T-cell (primary cell): ENCODE measurements at places on chromosomes 2 and 18.
A peak's percentile ranks its signal among the peaks of the same experiment; 100 is the strongest.

GRCh38 chr18:39840406-39840805, 2114.6 kb upstream of the PIK3C3 start:
- DNase-seq, result no peak

DNA sequence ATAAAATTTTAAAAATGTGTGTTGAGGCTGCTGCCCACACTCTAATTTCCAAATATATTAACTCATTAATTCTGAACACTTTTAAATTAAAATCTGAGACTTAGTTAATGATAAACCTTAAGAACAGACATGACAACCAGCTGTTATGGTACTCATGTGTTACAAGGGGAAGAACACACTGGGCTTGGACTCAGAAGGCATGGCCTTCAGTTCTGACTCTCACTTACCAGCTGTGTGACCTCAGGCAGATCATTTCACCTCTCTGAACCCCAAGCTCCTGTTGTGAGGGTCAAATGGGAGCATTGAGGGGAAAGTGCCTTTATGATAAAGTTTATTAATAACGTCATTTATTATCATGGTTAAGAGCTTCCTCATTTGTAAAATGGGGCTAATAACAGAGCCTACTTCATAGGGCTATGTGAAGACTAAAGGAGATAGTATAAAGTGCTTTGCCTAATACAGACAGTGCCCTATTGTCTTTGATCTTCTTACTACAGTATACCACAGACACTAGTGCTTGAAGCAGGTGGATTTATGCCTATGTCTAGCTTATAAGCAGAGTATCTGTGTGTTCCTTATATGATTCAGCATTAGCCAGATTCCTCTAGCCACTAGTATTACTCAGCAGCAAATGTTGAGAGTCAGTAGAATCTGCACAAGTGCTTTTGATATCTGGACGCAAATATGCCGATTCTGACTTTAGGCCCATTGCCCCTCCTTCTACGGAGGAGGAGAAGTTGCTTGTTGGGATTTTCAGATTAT, 99.6 kb downstream of the SGPP2 start:
- DNase-seq, result no peak

DNA sequence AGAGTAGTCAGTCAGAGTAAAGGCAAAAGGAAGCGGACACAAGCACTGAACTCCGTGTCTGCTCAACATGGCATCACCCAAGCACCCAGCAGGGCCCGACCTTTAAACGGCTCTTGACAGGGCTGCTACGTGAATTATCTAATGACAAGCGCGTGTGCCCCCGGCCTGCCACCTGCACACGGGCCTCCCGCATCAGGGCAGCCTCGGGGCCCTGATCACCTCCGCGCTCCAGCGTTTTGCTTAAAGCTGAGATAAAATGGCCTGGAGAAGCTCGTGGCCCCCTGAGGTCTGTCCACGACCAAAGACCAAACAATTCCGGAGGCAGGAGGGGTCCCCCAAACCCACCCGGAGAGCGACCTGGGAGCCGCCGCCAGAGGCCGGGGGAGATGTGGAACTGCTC, 376 bp downstream of the NDUFA10 start:
- peak; percentile 20 for DNase-seq

DNA sequence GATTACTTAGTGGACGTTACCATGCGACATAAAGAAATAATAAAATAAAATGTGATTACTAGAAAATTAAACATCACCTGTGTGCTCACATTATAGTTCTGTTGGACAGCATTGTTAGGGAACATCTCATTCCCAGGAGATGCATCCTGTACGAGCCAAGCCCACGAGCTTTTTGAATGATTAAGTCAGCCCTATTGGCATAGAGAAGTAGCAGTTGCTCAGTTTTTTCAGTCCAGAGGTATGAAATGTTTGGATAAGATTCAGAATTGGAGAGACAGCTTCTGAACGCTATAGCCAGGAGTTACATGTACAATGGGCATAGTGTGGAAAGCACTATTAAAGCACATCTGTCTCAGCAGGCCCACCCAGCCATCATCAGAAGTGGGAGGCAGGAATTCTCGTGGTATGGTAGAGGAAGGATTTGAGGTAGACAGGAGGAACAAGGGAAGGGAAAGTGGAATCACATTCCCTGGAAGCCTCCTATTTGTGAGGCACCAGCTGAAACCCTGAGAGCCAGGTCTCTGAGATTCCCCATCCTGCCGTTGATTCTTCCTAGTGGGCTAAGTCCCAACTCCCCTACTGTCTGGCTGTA, 8.6 kb downstream of the SPATS2L start:
- no peak for DNase-seq

GRCh38 chr2:69514406-69514805, 77.2 kb upstream of the NFU1 start:
- no peak for DNase-seq

DNA sequence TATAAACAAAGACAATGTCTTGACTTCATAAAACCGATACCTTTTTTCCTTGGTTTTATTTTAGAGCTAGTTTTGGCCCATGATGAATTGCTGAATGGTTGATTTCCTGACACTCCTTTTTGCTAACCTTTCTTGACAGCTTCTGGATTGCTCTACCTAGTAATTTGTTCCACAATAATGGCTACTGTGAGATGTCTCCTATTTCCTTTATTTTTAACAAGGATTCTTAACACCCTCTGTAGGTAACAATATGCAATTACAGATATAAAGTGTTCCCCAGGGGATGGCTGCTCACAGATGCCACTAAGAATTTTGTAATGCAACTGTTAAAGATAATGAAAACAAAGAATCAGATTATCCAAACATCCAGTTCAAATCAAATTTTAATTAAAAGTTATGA, 100.8 kb upstream of the ATP5MC3 start:
- no peak for DNase-seq

DNA sequence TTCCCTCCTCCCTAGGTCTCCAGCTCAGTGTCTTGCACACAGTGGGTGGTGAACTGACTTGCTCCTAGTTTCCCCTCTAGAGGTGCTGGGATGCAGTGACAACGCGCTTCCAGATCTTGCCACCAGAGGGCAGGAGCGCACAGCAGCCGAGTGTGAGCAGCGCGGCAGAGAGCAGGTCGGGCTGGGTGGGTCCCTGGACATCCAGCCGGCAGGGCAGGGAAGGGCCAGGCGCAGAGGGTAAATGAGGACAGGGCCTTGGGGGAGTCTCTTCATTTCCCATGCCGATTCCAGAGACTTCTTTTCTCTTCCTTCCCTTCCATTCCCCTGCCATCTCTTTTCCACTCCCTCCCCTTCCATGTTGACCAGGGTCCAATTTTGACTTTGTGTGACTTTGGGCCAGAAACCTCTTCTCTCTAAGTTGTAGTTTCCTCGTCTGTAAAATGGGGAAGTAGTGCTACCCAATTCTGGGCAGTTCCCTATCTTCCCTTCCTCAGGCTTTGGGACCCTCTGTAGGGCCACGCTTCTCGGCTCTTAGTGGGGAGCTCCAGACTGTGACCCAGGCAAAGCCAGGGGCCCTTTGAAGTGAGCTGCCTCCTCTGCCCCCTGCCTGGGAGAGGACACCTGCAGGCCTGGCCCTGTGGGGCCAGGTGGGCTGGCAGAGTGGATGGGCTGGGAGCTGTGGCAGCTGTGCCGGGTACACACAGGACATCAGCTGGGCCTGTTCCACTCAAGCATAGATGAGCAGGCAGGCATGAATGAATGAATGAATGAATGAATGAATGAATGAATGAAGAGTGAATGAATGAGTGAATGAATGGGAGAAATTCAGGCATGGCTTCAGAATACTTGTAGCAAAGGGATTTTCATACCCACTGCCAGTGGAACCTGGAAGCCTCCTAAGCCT, 43.3 kb upstream of the TAF1B start:
- DNase-seq, result peak; percentile 69

GRCh38 chr2:128286011-128286721, 32.5 kb downstream of the HS6ST1 start:
- DNase-seq, result no peak

- no peak for DNase-seq
Measured at GRCh38 chr18:42087876-42088275, 132.8 kb downstream of the PIK3C3 start.

- no peak for DNase-seq
Measured at GRCh38 chr2:232525791-232526371, at the start of gene CHRND. TSS of gene CHRND (plus strand) at chr2:232526160. CDS start at chr2:232526216, 56 bp downstream.

GRCh38 chr2:17226941-17227490, 291.2 kb downstream of the RAD51AP2 start:
- no peak for DNase-seq

GRCh38 chr2:157497638-157498314, 53.9 kb upstream of the CYTIP start:
- no peak for DNase-seq

DNA sequence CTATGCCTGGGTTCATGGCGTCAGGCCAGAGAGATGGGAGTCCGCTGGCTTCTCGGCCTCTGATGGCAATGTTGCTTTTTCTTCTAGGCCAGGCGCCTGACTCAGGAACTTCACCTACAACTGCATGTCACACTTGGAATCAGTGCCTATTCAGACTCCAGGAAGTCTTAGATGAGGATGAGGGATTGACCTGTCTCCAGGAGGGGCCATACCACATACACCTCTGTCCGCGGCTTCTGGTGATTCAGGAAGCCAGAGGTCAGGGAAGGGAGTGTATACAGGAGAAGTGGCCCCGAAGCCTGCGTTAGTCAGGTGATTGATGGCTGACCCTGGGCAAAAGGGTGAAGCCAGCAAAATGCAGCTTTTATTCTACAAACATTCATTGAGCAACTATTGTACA, 109.1 kb upstream of the RMDN2 start:
- no peak for DNase-seq

GRCh38 chr2:165406173-165406572, 63.3 kb upstream of the CSRNP3 start:
- DNase-seq, result no peak
